Activated CD8-positive, alpha-beta T cell treated with anti-CD3 and anti-CD28 coated beads, Interleukin-2, amount 10 ng/mL, durations not matched to agents 7 days and 5 days (primary cell): ENCODE measurements at places on chromosomes 1 and 21. TPM values are rescaled to one million over a fixed set of nuclear protein-coding genes. Genes with fewer than 3 reads are reported as not detected.

GRCh38 chr1:3341236-3341994 is 113.0 kb upstream of the ARHGEF16 start:
- no peaks in the 10 kb centered on the region for H3K27me3 ChIP-seq
- H3K36me3 ChIP-seq = no peaks in the 10 kb centered on the region
- no peak overlapping the region for H3K27ac ChIP-seq
- no peak for DNase-seq
- H3K4me1 ChIP-seq = no peaks in the 10 kb centered on the region

ADGRL4 gene
- total RNA-seq = not detected

MYBPH gene
- total RNA-seq = not detected

DNA sequence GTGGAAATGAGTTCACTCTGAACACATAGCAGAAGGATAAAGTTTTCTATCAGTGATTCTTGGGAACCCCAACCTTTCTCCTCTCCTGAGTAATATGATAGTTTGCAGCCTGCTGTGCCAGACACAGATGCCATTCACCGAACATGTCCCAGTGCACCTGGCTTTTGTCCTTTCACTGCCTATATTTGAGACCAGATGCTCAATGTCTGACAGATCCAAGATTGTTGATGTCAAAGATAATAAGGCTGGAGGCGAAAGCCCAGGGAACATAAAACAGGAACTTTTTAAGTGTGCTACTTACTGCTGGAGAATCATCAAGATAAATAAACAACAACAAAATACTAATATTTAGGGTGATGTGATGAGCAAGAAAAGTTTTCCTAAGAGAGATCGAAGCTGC is 139.3 kb downstream of the TIAM1 start:
- no peak overlapping the region for H3K27ac ChIP-seq
- H3K27me3 ChIP-seq = no peaks in the 10 kb centered on the region
- peaks cover 22% of the 10 kb centered on the region for H3K36me3 ChIP-seq
- no peak overlapping the region for H3K4me3 ChIP-seq
- H3K4me1 ChIP-seq = no peaks in the 10 kb centered on the region

DNA sequence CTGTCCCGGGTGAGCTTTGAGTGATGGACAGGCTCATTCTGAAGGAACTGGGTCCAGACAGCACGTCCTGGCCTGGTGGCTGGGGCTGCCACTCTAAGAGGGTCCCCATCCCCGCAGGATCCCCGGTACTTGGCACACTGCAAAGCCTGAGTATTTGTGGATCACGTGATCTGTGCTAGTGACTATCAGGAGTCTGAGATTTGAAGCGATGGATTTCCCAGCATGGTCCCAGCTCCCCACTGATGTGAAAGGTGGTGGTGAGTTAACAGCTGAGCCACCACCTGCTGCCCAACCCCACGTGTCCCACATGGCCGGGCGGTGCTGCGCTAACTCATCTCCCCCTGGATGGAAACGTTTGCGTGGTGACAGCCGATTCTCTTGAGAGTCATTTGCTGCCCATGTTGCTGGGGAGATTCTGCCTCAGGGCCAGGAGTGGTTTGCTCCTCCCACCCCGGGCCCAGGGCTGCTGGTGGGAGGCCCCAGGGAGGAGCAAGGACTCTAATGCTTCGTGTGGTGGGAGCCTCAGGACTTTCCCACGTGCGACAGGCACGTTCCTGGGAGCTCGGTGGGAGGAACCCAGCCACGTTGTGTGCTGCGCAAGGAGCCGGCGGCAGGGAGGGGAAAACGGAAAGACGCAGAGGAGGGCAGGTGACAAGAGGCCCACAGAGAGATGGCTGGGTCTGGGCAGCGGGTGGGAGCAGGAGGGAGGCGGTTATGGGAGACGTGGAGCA is 15.1 kb downstream of the FAAP20 start:
- no peaks in the 10 kb centered on the region for H3K4me1 ChIP-seq
- no peaks in the 10 kb centered on the region for H3K27me3 ChIP-seq
- no peak overlapping the region for H3K27ac ChIP-seq
- no peak overlapping the region for H3K4me3 ChIP-seq
- H3K36me3 ChIP-seq = no peaks in the 10 kb centered on the region
- DNase-seq = no peak

CDC73 gene
- total RNA-seq = 51.8 TPM

PBXIP1 gene
- total RNA-seq = 44.5 TPM

- H3K36me3 ChIP-seq = peaks cover 27% of the 10 kb centered on the region
- no peaks in the 10 kb centered on the region for H3K27me3 ChIP-seq
- no peak for DNase-seq
- no peak overlapping the region for H3K4me3 ChIP-seq
- H3K27ac ChIP-seq = no peak overlapping the region
Observed at GRCh38 chr1:54362881-54363340, 43.3 kb downstream of the SSBP3 start.

CRYAA gene
- total RNA-seq = not detected

- peaks cover 67% of the 10 kb centered on the region for H3K4me1 ChIP-seq
- peak overlapping the region; percentile 71 for H3K4me3 ChIP-seq
- peak overlapping the region; percentile 100 for H3K27ac ChIP-seq
- no peaks in the 10 kb centered on the region for H3K36me3 ChIP-seq
- H3K27me3 ChIP-seq = no peaks in the 10 kb centered on the region
Observed at GRCh38 chr1:202165942-202166843, 5.8 kb upstream of the PTPN7 start.

ITLN2 gene
- not detected for total RNA-seq

- peak; percentile 48 for DNase-seq
- H3K4me1 ChIP-seq = peaks cover 71% of the 10 kb centered on the region
- H3K27me3 ChIP-seq = no peaks in the 10 kb centered on the region
- peaks cover 60% of the 10 kb centered on the region for H3K36me3 ChIP-seq
Observed at GRCh38 chr21:34075760-34076660, 2.6 kb downstream of the MRPS6 start.

DNA sequence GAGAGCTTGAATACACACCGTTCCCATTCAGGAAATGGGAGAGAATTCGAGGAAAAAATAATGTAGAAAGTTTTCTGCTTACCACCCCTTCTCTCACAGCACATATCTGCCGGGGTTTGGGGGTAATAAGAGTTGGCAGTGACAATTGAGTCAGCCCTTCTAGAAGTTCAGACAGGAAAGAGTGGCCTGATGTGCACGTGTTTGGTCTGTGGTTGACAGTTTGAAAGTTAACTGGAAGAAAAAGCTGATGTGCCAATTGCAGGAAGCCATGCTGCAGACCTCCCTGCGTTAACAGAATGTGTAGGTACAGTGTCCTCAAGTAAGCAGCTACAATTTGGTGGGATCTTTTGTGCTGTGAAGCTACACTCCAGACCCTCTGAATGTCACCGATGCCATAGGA is 50.9 kb downstream of the DHX9 start:
- no peak overlapping the region for H3K4me3 ChIP-seq
- peak overlapping the region; percentile 60 for H3K27ac ChIP-seq
- peaks cover 33% of the 10 kb centered on the region for H3K4me1 ChIP-seq
- DNase-seq = peak; percentile 67

DNA sequence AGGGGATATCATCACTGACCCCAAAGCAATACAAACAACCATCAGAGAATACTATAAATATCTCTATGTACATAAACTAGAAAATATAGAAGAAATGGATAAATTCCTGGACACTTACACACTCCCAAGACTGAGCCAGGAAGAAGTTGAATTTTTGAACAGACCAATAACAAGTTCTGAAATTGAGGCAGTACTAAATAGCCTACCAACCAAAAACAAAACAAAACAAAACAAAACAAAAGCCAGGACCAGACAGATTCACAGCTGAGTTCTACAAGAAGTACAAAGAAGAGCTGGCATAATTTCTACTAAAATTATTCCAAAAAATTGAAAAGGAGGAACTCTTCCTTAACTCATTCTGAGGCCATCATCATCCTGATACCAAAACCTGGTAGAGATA is 18.5 kb downstream of the CD84 start:
- peaks cover 59% of the 10 kb centered on the region for H3K4me1 ChIP-seq
- H3K27ac ChIP-seq = peak overlapping the region; percentile 67
- H3K4me3 ChIP-seq = peak overlapping the region; percentile 51
- H3K27me3 ChIP-seq = no peaks in the 10 kb centered on the region

DNA sequence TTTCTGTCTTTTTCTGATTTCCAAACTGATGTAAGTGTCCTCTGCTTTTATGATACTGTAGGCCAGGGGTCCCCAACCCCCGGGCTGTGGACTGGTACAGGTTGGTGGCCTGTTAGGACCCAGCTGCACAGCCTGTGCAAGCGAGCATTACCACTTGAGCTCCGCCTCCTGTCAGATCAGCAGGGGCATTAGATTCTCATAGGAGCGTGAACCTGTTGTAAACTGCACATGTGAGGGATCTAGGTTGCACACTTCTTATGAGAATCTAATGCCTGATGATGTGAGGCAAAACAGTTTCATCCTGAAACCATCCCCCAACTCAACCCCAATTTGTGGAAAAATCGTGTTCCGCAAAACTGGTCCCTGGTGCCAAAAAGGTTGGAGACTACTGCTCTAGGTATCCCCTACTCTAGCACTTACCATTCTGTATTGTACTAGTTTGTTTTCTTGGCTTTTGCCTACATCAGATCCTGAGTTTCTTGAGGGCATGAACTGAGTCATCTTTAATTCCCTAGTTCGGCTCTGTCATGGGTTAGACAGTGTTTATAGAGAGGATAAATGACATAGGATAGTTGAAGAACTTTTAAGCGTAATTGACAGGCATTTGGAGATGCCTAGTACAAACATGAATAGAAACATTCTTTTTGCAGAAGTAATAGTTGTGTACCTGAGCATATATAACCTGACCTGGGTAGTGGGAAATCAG is 4.1 kb downstream of the ABCD3 start:
- peaks cover 3% of the 10 kb centered on the region for H3K36me3 ChIP-seq
- H3K4me3 ChIP-seq = no peak overlapping the region
- H3K4me1 ChIP-seq = peaks cover 33% of the 10 kb centered on the region
- no peak overlapping the region for H3K27ac ChIP-seq
